ENCODE measurements at places on chromosomes 5 and 9. TPM values are rescaled to one million over a fixed set of nuclear protein-coding genes. Genes with fewer than 3 reads are reported as not detected.

DNA sequence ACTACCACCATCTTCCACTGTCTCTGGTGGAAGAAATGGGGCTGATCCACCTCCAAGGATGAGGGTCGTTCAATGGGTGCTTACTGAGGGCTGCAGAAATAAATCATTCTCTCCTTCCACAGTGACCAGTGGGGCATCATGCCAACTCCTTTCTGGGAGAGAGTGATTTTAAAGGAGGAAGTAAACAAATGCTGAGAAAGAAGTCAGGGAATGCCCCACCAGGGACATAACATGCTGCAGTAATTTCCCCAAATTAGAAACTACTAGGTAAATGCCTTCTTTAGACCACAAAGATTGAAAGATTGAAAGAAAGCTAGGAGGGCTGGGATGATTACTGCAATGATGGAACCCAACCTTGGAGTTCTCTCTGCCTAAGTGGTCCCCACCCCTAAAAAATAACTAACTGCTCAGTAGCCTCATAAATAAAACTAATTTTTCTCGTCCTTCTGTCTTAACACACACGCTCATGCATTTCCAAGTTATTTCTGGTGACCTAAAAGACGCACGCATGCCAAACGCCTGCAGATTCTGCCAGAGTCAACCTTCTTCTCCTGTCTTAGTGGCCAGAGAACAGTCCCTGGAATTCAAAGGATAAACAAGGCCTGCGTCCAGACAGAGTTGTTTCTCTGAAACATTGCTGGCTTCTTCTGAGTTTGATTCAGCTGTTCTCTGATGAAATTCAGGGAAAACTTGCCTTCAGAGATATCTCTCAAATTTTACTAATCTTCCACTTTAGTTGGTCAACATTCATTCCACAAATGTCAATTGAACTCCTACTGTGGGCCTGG is 250.0 kb downstream of the NR3C1 start:
- peaks cover 45% of the 10 kb centered on the region for H3K4me1 ChIP-seq
- no peaks in the 10 kb centered on the region for H3K36me3 ChIP-seq
- H3K4me3 ChIP-seq = no peak overlapping the region
- H3K27ac ChIP-seq = peak overlapping the region; percentile 66
- DNase-seq = peak; percentile 76

DNA sequence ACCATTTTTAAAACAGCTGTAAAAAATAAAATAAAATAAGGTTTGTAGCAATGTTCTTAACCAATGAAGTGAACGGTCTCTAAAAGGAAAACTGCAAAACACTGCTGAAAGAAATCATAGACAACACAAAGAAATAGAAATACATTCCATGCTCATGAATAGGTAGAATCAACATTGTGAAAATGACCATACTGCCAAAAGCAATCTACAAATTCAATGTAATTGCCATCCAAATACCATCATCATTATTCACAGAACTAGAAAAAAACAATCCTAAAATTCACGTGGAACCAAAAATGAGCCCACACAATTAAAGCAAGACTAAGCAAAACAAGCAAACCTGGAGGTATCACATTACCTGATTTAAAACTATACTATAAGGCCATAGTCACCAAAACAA is 67.6 kb upstream of the RGMB start:
- no peaks in the 10 kb centered on the region for H3K36me3 ChIP-seq
- H3K4me1 ChIP-seq = no peaks in the 10 kb centered on the region
- DNase-seq = no peak
- H3K4me3 ChIP-seq = no peak overlapping the region
- H3K27me3 ChIP-seq = no peaks in the 10 kb centered on the region

The SUSD3 gene
- not detected for total RNA-seq

GRCh38 chr5:3343911-3344310 is 251.7 kb upstream of the IRX1 start:
- H3K27ac ChIP-seq = no peak overlapping the region
- no peaks in the 10 kb centered on the region for H3K36me3 ChIP-seq
- H3K27me3 ChIP-seq = no peaks in the 10 kb centered on the region
- no peaks in the 10 kb centered on the region for H3K4me1 ChIP-seq
- no peak overlapping the region for H3K4me3 ChIP-seq

GRCh38 chr5:142134331-142135010 is 25.9 kb downstream of the NDFIP1 start:
- H3K4me1 ChIP-seq = no peaks in the 10 kb centered on the region
- no peak overlapping the region for H3K27ac ChIP-seq
- peaks cover 34% of the 10 kb centered on the region for H3K36me3 ChIP-seq
- no peak for DNase-seq

DNA sequence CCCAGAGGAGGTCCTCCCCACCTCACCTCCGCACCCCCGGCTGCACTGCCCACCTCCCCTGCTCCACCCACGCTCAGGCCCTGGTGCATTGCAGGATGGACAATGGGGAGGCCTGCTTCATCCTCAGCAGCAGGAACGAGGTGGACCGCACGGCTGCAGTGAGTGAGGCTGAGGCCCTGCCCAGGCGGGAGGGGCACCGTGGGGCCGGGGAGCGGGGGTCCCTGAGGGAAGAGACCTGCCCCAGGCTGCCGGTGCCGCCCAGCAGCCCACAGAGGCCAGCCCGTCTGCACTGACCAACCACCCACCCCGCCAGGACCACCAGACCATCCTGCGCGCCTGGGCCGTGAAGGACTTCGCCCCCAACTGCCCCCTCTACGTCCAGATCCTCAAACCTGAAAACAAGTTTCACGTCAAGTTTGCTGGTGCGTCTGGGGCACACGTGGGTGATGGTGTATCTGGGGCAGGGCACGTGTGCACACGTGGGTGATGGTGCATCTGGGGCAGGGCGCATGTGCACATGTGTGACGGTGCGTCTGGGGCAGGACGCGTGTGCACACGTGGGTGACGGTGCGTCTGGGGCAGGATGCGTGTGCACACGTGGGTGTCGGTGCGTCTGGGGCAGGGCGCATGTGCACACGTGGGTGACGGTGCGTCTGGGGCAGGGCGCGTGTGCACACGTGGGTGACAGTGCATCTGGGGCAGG is 66.7 kb downstream of the KCNT1 start:
- no peak overlapping the region for H3K27ac ChIP-seq
- H3K4me3 ChIP-seq = no peak overlapping the region

- H3K36me3 ChIP-seq = no peaks in the 10 kb centered on the region
- no peaks in the 10 kb centered on the region for H3K4me1 ChIP-seq
- no peak for DNase-seq
- H3K27me3 ChIP-seq = no peaks in the 10 kb centered on the region
- H3K4me3 ChIP-seq = no peak overlapping the region
Observed at GRCh38 chr5:179927824-179928223, 20.1 kb upstream of the TBC1D9B start.

DNA sequence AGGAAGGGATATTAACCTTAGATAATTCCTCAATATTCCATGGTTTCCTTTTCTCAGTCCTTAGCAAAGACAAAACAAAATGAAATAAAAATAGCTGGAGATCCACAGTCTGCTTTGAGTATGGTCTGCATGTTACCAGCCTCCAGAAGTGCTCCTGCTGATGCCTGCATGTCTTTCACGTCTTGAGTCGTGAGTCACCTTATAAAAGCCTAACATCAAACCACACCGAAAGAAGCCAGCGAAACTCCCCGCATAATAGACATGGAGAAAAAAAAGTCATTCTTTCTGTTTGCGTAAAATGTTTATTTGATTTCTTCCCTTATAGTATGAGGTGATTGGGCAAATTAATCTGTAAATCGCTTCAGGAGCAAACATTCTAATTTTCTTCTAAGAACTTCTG is 380.5 kb downstream of the SLCO4C1 start:
- no peaks in the 10 kb centered on the region for H3K4me1 ChIP-seq
- no peak overlapping the region for H3K4me3 ChIP-seq
- DNase-seq = no peak
- no peaks in the 10 kb centered on the region for H3K27me3 ChIP-seq

The IGFBPL1 gene
- not detected for total RNA-seq

DNA sequence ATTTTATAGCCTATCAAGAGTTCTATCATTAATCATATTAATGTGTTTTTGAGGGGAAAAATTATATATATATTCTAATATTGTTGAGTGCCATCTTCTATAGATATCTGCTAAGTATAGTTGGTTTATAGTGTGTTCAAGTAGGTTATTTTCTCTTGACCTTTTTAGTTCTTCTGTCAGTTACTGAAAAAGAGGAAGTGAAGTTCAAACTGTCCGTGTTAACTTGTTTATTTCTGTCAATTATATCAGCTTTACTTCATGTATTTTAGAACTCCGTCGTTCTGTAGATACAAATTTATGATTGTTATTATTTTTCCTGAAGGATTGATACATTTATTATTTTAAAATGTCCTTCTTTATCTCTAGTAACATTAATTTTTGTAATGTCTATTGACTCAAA is 1209.1 kb downstream of the CDH12 start:
- no peak for DNase-seq
- H3K4me1 ChIP-seq = no peaks in the 10 kb centered on the region
- H3K36me3 ChIP-seq = no peaks in the 10 kb centered on the region

DNA sequence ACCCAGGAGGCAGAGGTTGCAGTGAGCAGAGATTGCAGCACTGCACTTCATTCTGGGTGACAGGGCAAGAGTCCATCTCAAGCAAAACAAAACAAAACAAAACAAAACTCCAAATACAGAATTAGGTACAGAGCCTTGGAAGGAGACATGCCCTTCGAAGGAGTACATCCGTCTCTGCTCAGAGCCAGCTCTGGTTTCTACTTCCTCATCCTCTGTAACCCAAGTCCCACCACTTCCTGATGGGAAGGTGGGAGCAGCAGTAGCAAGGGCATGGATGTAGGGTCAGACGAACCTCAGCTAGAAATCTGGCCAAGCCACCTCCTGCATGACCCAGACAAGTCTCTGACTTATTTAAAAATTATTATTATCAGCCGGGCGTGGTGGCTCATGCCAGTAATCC is 16.5 kb upstream of the STXBP1 start:
- H3K4me3 ChIP-seq = no peak overlapping the region
- no peaks in the 10 kb centered on the region for H3K4me1 ChIP-seq
- H3K36me3 ChIP-seq = no peaks in the 10 kb centered on the region
- DNase-seq = no peak

DNA sequence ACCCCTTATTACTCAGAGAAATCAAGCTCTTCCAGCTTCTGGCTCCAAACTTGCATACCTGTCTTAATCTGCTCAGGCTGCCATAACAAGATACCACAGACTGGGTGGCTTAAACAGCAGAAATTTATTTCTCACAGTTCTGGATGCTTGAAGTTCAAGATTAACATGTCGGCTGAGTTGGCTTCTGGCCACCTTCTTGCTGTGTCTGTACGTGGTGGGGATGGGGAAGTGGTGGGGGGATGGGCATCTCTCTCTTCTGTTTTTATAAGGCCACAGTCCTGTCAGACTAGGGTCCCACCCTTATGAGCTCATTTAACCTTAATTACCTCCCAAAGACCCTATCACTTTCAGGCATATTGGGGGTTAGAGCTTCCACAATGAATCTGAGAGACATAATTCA is 140.5 kb downstream of the SV2C start:
- no peak overlapping the region for H3K27ac ChIP-seq
- no peak for DNase-seq
- H3K36me3 ChIP-seq = no peaks in the 10 kb centered on the region
- no peak overlapping the region for H3K4me3 ChIP-seq
- H3K4me1 ChIP-seq = no peaks in the 10 kb centered on the region

GRCh38 chr5:74272831-74273451 is 367.6 kb downstream of the ENC1 start:
- DNase-seq = no peak
- no peak overlapping the region for H3K4me3 ChIP-seq
- H3K27ac ChIP-seq = no peak overlapping the region

GRCh38 chr5:79235634-79236361 is at the start of gene JMY:
TSS of gene JMY (plus strand) at chr5:79236131. CDS start at chr5:79236651, 520 bp downstream.
- H3K36me3 ChIP-seq = no peaks in the 10 kb centered on the region
- H3K27ac ChIP-seq = peak within 1 kb of the TSS; percentile 94
- H3K4me1 ChIP-seq = peaks cover 31% of the 10 kb centered on the region
- peak; percentile 78 for DNase-seq
- peak within 1 kb of the TSS; percentile 70 for H3K4me3 ChIP-seq

- H3K36me3 ChIP-seq = no peaks in the 10 kb centered on the region
- no peak overlapping the region for H3K4me3 ChIP-seq
- H3K4me1 ChIP-seq = no peaks in the 10 kb centered on the region
- H3K27ac ChIP-seq = no peak overlapping the region
- H3K27me3 ChIP-seq = no peaks in the 10 kb centered on the region
Observed at GRCh38 chr5:81925009-81925408, 46.8 kb upstream of the ATG10 start.

DNA sequence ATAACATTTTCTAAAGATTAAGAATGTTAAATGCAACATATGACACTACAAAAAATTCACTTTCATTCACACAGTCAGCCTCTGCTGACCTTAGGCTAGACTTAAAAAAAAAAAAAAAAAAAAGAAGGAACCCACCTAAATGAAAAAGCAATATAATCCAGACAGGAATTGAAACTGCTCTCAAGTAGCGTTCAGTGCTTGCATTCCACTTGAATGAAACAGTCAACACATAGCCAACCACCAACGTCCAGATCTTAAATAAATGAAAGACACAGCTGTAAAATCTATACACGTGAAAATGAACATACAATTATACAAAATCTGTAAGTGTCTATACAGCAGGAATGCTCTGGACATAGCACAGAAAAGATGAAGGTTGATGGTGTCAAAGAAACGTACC is 11.4 kb downstream of the TMEM245 start:
- peak overlapping the region; percentile 76 for H3K27ac ChIP-seq
- peaks cover 60% of the 10 kb centered on the region for H3K4me1 ChIP-seq
- H3K4me3 ChIP-seq = no peak overlapping the region
- DNase-seq = no peak
- H3K36me3 ChIP-seq = no peaks in the 10 kb centered on the region

The STK32A gene
- total RNA-seq = 1.2 TPM

DNA sequence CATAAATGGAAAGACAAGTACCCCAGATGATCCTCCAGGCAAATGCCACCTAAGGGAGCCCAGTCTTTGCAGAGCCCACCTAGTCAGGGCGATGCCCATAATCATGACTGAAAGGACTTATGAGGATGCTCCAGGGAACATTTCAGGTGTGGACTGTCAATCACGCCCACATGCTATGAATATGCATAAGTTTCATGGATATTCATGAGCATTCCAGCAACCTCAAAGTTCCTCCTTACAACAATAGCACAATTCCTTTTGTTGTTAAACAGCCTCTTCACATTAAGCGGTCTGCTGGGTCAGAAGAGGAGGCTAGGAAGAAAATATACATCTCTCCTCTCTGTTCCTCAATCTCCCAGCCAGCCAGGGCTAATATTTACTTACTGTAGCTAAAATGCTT is 161.6 kb downstream of the C5orf15 start:
- no peak overlapping the region for H3K4me3 ChIP-seq
- H3K27me3 ChIP-seq = no peaks in the 10 kb centered on the region
- DNase-seq = no peak
- peaks cover 8% of the 10 kb centered on the region for H3K4me1 ChIP-seq
- H3K36me3 ChIP-seq = no peaks in the 10 kb centered on the region
- no peak overlapping the region for H3K27ac ChIP-seq

Data from gastrocnemius medialis (tissue), 4 donors.